ENCODE measurements at places on chromosomes 4 and X.

GRCh38 chr4:1049591-1049905 lies 38.1 kb downstream of the FGFRL1 start:
- no peak for DNase-seq

DNA sequence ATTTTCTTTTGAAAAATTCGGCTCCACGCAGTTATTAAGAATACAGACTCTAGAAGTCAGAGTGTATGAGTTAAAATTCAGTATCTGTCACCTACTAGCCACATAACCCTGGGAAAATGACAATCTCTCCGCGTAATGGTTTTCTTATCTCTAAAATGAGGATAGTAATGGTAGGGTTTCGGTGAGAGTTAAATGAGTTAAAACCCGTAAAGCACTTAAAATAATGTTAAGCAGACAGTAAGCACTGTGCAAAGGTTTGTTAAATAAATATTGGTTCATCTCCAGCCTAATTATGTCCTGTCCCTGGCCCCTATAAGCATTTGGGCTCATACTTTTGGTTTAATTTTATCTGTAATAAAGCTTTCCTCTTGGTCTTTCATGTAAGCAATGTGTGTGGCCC lies 350.8 kb upstream of the GRIA3 start:
- no peak for DNase-seq

GRCh38 chr4:123841447-123842121 lies 445.0 kb downstream of the SPRY1 start:
- no peak for DNase-seq

GRCh38 chrX:96820935-96821334 lies 62.8 kb upstream of the RPA4 start:
- no peak for DNase-seq

DNA sequence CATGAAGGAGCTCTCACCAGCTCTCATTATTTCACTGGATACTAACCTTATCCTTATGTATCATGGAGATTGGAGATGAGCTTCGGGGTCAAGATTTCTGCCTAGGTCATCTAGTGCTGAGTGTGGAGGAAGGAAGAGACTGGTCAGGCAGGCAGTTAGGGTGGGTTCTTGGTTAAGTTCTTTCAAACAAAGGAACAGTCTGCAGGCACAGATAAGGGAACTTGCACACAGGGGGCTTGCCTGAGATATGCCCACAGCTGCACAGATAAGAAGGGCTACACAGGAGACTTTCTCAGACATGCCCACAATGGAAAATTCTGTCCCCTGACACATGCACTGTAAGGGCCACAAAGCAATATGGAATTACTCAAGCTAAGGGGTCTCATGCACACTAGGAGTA lies 904.1 kb downstream of the NLGN4X start:
- DNase-seq, result no peak

DNA sequence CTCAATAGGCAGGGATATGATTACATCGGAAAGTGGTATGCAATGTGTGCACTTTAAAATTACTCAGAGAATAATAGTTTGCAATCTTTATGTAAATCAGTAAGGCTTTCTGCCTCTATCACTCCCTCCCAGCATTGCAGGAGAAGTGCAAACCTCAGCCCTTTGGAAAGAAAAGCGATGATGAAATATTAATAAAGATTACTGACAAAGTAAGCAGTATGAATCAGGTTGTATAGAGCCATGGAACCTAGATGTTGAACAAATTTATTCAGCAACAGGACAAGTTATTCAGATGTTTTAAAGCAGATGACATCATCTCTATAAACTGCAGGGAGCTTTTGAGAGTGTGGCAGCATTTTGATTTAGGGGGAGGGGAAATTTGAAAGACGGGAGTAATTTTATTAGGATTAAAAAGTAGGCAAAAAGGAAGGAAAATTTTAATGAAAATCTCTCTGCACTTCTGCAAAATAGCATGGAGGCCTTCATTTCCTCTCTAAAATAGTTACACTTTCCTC lies 631.7 kb upstream of the GRIA3 start:
- no peak for DNase-seq

DNA sequence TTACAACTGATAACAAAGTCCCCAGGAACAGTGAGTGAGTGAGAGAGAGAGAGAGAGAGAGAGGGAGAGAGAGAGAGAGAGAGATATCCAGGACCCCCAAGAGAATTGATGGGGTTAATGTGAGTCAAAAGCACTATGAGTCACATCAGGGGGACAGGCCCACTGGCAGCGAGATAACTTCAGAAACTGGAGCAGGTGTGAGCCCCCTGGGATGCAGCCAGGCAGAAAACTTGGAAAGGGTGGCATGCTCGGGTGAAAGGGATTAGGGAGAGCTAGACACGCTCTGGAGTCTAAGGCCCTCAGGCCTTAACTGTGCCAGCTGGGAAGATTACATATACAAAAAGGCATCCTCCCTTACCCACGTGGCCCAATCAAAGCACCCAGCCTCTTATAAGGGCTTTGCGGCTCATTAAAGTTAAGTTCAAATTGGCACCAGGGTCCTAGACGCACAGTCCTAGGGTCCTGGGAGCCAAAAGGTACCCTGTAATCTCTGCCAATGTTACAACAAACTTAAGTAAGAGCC lies 841 bp downstream of the ACOT9 start:
- DNase-seq, result no peak

GRCh38 chr4:108045687-108046024 lies 56.0 kb downstream of the HADH start:
- DNase-seq, result no peak

- DNase-seq, result no peak
Measured at GRCh38 chr4:23957465-23957864, 67.6 kb upstream of the PPARGC1A start.
